ENCODE measurements at places on chromosomes 1 and 21.

GRCh38 chr1:165837838-165838364 lies 10.5 kb downstream of the UCK2 start:
- no peak for DNase-seq

- DNase-seq, result no peak
Observed at GRCh38 chr21:38819719-38820159, 14.0 kb downstream of the ETS2 start.

DNA sequence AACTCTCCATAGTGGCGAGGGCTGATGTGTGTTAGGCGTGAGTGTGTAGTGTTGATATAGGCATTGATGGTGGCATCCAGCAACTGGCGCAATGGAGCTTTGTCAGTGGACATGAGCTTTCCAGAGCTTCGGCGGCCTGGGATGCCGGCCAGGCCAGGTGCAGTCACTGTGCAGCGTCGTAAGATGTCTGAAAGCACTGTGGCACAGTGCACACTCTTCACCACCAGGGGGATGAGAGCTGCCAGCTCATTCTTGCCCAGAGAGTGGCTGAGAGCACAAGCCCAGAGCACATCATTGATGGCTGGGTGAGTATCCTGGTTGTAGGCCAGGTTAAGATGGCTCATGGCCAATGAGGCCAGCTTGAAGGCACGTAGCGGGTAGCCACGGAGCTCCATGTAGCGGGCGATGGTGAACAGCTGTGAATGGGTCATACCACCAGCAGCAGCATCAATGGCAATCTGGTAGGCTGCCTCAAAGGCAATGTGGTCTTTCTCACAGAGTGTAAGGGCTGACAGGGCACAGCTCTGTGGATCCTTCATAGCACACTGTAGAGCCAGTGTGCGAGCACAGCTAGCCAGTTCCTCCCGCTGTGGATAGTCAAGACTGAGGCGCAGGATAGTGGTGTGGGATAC lies 6.7 kb downstream of the UROD start:
- DNase-seq, result peak; percentile 54

DNA sequence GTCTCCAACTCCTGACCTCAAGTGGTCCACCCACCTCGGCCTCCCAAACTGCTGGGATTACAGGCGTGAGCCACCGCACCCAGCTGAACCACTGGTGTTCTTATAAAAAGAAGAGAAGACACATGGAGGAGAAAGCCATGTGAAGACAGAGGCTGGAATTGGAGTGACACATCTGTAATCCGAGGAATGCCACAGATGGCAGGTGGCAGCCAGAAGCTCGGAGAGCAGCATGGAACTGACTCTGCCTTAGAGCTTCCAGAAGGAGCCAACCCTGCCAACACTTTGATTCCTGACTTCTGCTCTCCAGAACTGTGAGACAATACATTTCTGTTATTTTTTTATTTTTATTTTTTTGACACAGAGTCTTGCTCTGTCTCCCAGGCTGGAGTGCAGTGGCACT lies 59.0 kb upstream of the ATP2B4 start:
- DNase-seq, result no peak

Data from inflammatory macrophage treated with lipopolysaccharide for 4 hours (primary cell).